Tibial nerve (tissue), 4 donors: ENCODE measurements at places on chromosomes 1 and 21. TPM values are rescaled to one million over a fixed set of nuclear protein-coding genes. Genes with fewer than 3 reads are reported as not detected.

- no peak for DNase-seq
Observed at GRCh38 chr1:173917149-173917548, at the start of gene SERPINC1. SERPINC1 (minus strand) TSS chr1:173917327; CDS start chr1:173917259, 68 bp downstream.

- no peak for DNase-seq
Observed at GRCh38 chr1:93036672-93037071, 42.4 kb upstream of the MTF2 start.

The RUNX1 gene
- 24.9 TPM for total RNA-seq

The WNT2B gene
- total RNA-seq: 12.2 TPM

The CYP4X1 gene
- total RNA-seq: 42.1 TPM

DNA sequence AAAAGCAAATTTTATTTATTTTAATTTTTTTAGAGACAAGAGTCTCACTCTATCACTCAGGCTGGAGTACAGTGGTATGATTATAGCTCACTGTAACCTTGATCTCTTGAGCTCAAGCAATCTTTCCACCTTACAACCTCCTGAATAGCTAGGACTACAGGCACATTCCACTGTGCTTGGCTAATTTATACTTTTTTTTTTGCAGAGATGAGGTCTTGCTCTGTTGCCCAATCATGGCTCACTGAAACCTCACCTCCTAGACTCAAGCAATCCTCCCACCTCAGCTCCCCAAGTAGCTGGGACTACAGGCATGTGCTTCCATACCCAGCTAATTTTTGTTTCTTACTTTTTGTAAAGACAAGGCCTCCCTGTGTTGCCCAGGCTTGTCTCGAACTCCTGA lies 49.5 kb downstream of the DR1 start:
- no peak for DNase-seq

- no peak for DNase-seq
Observed at GRCh38 chr1:3231245-3231644, 162.2 kb downstream of the PRDM16 start.

The TSPAN1 gene
- 8.1 TPM for total RNA-seq

DNA sequence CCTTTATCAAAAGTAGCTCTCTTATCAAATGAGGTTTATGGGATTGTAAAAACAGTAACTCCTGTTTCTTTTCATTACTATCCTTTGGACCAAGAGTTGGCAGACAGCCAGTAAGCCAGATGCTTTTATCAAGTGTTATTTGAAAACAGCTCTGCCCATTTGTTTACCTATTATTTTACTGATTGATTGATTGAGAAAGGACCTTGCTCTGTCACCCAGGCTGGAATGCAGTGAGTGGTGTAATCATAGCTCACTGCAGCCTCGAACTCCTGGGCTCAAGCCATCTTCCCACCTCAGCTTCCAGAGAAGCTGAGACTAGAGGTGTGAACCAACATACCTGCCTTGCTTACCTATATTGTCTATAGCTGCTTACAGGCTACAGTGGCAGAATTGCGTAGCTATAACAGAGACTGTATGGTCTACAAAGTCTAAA lies 3.6 kb downstream of the PRKAB2 start:
- peak; percentile 14 for DNase-seq

DNA sequence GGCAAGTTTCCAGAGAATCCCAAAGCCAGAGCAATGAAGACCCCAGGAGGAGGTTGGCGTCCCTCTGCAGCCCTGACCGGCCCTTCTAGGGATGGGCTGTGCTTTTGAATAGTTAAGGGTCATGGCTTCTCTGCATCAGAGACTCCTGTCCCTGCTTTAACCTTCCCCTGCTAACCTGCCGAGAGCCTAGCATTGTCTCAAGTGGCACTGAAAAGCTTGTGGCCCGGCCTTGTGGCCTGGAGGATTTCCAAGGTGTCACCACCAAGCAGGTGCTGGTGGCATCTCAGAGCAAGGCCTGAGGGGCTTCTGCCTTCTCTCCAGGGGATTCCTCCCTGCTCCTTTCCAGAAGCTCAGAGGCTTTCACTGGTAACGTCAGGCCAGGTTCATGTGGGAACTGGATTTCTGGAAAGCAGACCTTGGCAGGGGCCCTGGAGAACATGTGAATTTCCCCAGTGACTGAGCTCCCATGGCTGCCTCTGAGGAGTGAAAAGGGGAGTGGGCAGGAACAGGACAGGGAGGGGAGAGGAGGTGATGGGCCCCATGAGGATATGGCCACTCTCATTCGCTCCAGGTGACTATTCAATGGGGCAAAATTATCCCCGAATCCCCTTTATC lies 409.9 kb downstream of the PTPRU start:
- no peak for DNase-seq

The ZMPSTE24 gene
- 51.1 TPM for total RNA-seq

DNA sequence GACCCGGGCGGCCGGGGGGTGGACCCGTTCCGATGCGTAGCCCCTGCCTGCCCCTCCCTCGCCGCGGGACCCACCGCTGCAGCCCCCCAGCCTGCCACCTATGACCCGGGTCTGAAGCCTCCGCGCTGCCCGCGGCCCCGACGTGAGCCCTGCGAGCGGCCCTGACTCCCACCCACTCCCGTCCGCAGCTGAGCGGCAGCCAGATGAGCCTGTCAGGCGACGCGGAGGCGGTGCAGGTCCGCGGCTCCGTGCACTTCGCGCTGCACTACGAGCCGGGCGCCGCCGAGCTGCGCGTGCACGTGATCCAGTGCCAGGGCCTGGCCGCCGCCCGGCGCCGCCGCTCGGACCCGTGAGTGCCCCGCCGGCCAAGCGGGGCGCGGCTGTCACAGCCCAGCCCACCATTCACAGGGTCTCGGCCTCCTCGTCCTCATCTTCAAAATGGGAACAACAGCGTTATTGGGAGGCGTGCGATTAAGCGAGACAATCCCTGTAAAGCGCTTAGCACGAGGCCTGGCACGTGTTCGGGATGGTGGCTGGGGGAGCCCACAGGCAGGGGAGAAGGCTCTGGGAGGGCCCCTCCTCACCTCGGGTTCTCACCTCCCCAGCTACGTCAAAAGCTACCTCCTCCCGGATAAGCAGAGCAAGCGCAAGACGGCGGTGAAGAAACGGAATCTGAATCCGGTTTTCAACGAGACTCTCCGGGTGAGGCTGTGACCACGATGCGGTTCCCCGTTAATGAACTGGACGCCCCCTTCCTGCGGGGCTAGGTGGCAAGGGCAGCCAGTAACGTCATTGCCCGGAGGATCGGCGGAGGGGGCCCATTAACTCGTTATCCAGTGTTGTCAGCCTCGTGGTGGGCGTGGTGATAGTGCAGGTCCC lies 8.2 kb downstream of the SYTL1 start:
- no peak for DNase-seq

DNA sequence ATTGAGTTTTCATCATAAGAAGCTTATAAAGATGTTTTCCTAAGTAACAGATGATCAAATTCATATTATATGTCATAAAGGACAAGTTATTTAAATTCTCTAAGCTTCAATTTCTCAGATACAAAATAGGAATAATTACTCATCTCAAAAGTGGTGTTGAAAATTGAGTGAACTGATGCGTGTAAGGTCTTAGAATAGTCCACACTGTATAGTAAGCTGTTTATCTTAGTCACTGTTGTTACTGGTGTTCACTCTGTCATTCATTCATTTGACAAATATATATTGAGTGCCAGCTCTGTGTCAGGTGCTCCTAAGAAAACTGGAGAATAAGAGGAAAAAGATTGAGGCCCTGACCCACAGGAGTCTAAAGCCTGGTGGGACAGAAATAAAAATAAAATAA lies 186.3 kb upstream of the BRINP3 start:
- no peak for DNase-seq

The SHISA4 gene
- total RNA-seq: 65.3 TPM

- DNase-seq: no peak
Observed at GRCh38 chr1:195439661-195440060, 1168.6 kb downstream of the KCNT2 start.

The DENND2C gene
- 2.4 TPM for total RNA-seq

DNA sequence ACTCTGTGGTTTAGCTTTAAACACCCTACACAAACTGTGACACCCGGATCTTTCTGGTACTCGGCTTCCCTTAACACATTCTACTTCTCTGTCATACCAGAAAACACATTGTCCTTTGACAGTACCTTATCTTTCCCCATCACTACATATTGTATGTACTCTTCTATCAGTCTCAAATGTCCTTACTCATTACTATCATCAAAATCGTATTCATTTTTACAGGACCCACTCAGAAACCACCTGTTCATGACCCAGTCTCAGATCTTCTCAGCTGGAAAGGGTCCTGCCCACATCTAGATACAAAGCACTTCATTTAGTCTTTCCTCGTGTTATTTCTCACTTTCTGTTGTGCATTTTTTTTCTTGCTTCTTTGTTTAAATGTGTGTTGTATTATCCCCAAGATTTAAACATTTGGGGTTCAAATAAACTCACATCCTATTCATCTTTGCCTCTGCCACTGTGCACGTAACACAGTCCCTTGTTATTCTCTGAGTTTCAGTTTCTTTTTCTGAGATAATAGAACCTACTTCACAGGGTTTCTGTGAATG lies 27.7 kb downstream of the CD34 start:
- DNase-seq: no peak

DNA sequence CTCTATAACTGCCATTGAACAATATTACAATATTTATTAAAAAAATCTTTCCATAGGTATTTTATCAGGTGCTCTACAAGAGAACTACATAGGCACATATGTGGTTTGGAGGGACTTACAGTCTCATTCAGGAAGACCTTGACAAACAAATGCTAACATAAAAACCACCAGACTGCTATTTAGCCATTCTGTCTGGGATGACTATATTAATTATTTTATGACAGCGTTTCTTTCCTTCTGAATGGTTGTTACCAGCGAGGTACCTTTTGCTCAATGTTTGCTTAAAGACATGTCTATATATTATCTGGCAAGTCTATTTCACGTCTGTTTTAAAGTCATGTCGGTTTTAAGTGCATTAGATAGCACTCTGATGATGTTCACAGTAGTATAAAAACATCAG lies 69.7 kb downstream of the RUNX1 start:
- DNase-seq: no peak

DNA sequence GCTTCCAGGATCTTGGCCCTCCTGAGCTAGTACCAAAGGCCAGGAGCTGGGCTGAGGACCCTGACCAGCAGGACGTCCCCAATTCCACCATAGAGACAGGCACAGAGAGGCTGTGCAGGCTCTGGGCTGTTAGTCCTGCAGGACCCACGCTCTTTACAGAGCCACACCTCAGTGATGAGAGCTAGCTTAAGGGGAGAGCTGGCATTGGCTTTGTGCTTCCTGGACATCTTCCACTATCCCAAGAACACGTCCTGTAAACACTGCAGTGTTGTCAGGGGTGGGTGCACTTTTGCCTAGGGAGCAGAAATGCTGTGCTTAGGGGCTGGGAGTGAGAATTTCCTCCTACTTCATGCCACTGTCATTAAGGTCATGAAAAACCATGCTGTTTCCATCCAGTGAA lies 91.7 kb upstream of the EDN2 start:
- no peak for DNase-seq

DNA sequence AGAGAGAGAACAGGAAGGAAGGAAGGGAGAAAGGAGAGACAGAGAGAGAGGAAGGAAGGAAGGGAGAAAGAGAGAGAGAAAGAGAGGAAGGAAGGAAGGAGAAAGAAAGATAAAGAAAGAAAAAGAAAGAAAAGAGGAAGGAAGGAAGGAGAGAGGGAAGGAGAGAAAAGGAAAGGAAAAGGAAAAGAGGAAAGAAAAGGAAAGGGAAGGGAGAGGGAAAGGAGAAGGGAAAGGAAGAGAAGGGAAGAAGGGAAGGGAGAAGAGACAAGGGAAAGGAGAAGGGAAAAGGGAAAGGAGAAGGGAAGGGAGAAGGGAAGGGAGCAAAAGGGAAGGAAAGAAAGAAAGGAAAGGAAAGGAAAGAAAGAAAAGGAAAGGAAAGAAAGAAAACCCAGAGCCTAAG lies 404.6 kb downstream of the DISC1 start:
- no peak for DNase-seq

DNA sequence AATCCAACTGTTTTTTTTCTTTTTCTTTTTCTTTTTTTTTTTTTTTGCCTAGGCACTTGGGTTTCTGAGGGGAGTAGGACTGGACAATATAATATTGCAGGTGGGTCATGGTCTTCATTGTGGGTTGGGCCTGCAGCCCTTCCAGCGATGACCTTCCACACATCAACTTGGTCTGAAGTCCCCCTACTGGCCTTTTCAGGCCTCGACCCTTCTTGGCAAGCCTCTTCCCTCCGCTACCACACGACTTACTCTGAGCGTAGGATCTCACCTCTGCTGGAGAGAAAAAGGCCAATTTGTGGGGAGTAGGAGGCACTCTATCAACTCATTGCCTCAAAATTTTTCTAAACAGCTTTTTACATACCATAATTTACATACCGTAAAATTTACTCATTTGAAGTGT lies 51.1 kb upstream of the GRIK3 start:
- DNase-seq: no peak

DNA sequence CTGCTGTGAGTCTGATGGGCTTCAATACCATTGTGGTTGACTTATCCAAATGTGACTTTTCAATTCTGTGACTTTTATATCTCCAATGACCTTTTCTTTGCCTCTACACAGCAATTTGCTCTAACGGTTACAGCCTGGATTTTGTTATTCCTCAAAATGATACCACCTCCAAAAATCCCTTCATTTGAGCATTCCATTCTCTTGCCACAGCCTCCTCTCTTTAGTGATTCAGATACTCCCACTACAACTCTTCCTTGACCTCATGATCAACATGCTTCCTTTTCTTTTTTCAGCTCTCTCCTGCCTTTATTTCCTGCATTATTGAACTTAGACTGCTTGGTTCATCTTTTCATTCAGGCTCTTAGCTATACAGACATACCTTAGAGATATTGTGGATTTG lies 16.6 kb upstream of the IL19 start:
- no peak for DNase-seq

The DNM3 gene
- total RNA-seq: 9.8 TPM

DNA sequence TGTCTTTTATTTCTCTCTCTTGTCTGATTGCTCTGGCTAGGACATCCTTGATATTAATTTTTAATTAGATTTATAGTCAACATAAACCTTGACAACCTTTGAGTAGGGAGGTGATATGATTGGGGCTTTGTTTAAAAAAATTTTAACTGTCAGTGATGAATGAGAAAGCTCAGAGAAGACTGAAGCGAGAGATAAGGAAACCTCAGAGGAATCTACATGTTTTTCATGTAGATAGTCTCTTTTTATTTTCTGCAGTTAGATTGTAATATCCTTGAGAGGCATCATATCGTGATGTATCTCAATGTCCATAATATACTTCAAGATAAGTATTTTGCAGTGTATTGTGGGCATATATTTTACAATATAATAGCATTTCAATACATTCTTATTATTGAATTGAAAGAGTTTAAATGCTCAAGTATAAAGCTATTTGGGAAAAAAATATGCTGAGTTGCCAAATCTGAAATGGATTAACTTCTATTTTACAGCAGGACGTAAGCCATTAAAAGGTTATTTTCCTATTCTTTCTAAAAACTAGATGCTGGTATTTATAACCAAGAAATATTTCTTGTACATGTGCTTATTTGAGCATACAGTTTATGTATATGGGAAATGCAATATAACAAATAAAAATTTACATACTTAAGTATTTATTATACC lies 802.4 kb upstream of the ADGRL4 start:
- no peak for DNase-seq

The AADACL4 gene
- total RNA-seq: not detected

- peak; percentile 57 for DNase-seq
Observed at GRCh38 chr1:15323351-15323988, 76.4 kb downstream of the FHAD1 start.
